ENCODE measurements at places on chromosomes 7 and 10. TPM values are rescaled to one million over a fixed set of nuclear protein-coding genes. Genes with fewer than 3 reads are reported as not detected.

The C10orf143 gene
- 0.56 TPM for total RNA-seq

The FEZF1 gene
- not detected for total RNA-seq

The AKR1C8 gene
- total RNA-seq, result not detected

The CYP2C19 gene
- total RNA-seq, result not detected

The HYAL4 gene
- total RNA-seq, result not detected

The CISD1 gene
- 25.8 TPM for total RNA-seq

The OPN1SW gene
- total RNA-seq, result not detected

The FAM185A gene
- 4.3 TPM for total RNA-seq

The UCN3 gene
- total RNA-seq, result not detected

The CALHM2 gene
- total RNA-seq, result 2.2 TPM

The CALHM1 gene
- not detected for total RNA-seq

The FAM25G gene
- total RNA-seq, result not detected

The AOC1 gene
- total RNA-seq, result not detected

DNA sequence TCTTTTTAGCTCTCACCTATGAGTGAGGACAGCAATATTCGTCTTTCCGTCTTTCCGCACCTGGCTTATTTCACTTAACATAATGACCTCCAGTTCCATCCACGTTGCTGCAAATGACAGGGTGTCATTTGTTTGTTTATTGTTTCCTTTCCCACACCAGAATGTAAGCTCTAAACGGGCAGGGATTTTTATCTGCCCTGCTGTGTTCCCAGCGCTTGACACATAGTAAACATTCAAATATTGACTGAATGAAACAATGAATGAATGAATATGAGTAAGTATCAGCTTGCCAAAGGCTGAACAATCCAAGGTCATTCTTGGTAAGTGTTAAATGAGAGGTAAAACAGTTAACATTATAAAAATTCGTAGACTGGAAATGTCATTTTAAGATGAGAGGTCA lies 12.8 kb downstream of the SH3PXD2A start:
- no peak for DNase-seq

DNA sequence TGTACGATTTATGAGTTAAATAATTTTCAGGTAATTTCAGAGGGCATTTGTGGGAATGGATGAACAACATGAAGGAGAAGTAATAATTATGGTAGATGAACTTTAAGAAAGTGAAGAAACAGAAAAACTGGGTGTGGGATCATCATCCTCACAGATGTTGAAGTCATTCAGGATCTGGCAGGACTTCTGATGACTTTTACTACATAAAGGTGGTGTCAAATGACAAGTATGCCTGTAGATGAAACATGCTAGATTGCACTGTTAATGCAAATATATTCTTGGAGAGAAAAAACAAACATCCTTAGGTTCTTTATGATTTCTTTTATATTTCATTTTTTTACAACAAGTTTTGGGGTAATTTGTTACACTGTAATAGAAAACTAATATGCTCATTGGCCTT lies 230.2 kb downstream of the PCLO start:
- no peak for DNase-seq

DNA sequence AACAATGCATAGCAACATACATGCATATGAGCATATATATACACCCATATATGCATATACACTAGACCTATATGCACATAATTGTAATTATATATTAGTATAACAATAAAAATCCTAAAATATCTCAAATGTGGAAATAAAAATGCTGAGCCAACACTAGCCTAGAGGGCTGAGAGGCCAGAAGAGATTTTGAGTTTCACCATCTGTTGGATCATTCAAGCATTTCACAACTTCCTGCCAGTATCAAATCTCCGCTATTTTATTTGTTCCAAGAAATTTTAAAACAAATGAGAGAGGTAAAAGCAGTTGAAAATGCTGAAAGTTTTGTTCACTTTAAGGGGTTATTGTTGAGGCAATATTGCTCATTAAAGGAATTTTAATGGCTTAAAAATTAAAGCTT lies 187.0 kb downstream of the PCDH15 start:
- no peak for DNase-seq

DNA sequence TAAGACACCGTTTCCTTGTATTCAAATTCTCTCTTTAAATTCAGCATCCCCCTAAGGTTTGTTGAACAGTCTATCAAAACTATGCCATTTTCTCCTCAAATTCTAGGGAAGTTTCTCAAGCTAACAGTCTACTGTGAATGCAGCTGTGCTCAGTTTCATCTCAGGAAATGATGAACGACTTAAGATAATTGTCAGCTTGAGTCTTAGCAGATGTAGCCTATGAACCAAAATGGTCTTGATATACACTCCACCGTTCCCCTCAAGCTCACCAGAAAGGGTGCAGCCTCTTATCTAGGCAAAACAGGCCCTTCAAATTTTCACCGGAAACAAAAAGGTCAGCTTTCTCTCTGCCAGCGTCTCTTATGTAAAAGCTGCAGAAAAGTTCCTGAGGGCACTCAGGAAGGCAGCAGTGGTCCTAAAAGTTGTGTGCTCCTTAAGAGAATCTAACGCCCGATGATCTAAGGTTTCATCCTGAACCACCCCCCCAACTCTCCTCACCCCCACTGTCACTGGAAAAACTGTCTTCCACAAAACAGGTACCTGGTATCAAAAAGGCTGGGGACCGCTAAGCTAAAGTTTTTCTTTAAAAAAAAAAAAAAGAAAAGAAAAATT lies 2.1 kb downstream of the DNAJC9 start:
- no peak for DNase-seq

DNA sequence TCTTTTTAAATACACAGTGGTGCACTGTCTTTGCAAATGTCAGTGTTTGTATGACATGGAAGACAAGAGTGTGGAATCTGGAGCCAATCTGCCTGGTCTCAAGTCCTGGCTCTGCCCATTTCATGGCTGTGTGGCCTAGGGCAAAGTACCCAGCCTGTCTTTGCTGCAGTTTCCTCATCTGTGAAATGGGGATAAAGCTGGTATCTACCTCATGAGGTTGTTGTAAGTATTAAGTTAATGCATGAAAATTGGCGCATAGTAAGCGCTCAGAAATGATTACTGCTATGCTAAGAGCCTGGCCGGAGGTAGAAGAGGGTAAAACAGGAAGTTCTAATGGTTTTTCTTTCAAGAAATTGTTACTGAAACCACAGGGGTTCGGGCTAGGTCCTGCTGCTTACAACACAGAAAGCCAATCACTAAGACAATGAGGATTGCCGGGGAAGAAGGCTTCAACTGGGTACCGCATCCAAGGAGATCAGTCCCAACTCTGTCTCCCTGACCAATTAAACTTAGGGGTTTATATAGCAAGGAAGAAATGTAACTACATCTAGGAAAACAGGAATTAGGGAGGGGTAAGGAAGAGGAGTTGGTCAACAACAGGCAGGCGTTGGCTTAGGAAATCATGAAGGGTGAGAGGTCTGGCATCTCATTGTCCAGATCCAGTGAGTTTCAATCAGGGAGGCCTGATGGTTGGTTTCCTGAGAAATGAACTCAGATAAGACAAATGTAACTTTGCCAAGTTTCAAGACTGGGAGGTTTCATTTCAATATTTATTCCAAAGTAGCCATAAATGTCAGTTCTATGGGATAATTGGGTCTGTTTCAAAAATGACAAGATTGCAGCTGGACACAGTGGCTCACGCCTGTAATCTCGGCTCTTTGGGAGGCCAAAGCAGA lies 57.0 kb downstream of the CHST3 start:
- DNase-seq, result no peak

- no peak for DNase-seq
These were observed 1.3 kb upstream of the CHST3 start for GRCh38 chr10:71962901-71963300.

- DNase-seq, result peak; percentile 64
These were observed 83.2 kb downstream of the AHCYL2 start for GRCh38 chr7:129308047-129308446.

GRCh38 chr7:123863461-123863860 lies 18.5 kb downstream of the HYAL4 start:
- DNase-seq, result no peak

DNA sequence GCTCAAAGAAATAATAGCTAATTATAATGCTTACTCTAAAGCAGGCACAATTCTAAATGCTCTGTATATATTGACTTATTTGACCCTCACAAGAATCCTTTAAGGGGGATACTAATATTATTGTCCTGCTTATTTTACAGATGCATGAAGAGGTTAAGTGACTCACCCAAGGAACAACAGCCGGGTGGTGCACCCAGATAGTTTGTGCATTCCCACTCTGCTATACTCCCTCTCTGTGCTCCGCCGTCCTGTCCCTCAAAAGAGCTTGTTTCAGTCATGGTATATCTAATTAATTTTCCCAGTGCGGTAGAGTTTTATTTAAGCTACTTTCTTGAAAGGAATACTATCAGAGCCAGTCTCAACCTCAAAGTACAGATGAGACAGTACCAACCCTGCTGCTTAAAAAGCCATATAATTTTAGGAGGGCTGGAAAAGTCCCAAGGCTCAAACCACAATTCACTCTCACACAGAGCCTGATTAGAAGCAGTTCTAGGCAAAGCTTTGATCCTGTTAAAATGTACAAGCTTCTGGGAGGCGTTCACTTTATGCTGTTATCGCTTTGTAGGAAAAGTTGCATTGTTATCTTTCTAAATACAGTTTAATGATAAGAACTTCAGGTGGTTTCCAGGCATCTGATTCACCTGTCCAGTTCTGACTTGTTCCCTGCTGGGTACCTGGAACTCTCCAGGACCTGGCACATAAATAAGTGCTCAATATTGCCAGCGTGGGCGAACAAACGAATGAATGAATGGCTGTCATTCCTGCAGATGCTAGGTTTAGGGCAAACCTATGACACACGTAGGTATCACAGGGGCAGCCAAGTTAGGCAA lies 261.5 kb upstream of the KLF14 start:
- DNase-seq, result no peak

DNA sequence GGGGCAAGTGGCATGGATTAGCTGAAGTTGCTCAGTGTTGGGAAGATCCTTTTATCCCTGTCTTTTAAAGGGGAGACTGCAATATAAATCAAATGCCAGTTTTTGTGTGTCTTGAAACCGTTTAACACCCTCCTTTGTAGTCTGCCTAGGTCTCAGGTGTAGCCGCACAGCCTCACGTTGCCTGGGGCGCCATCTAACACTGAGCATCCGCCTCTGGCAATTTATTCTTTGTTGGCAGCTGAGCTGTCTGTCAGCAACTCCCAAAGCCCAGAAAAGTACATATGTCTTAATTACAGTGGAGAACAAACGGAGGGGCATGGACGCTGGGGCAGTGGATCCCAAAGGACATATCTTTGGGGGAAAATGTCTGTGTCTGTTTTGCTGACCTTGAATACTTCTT lies 254.7 kb downstream of the STK31 start:
- DNase-seq, result no peak

- peak; percentile 10 for DNase-seq
These were observed 16.8 kb upstream of the GPR15LG start for GRCh38 chr10:84156768-84157167.

Data from IMR-90 (cell line).